GM23248 (cell line): ENCODE measurements at places on chromosomes 7 and 10. TPM values are rescaled to one million over a fixed set of nuclear protein-coding genes. Genes with fewer than 3 reads are reported as not detected.

CYP26C1 gene
- total RNA-seq = not detected in 2 replicates

MRLN gene
- not detected in 2 replicates for total RNA-seq

EXOC4 gene
- 44.5 and 51.7 TPM in 2 replicates for total RNA-seq

OR2A42 gene
- 0.25 and 0.32 TPM in 2 replicates for total RNA-seq

HSPA12A gene
- total RNA-seq = 4.8 and 4.9 TPM in 2 replicates

SPDYE1 gene
- total RNA-seq = not detected in 2 replicates

PAX2 gene
- not detected in 2 replicates for total RNA-seq

PAPSS2 gene
- 63.6 and 65.9 TPM in 2 replicates for total RNA-seq

WEE2 gene
- not detected in 2 replicates for total RNA-seq

KCNH2 gene
- total RNA-seq = not detected in 2 replicates

PAX4 gene
- not detected in 2 replicates for total RNA-seq

RELN gene
- 0.38 and 0.97 TPM in 2 replicates for total RNA-seq

GFRA1 gene
- total RNA-seq = 5.0 and 8.1 TPM in 2 replicates

SPDYE2 gene
- total RNA-seq = not detected in 2 replicates

PRSS2 gene
- total RNA-seq = not detected in 2 replicates
